ENCODE measurements at places on chromosomes 3 and 15.

- no peak for DNase-seq
Observed at GRCh38 chr15:100101426-100102089, 240.2 kb downstream of the ADAMTS17 start.

GRCh38 chr3:96970211-96970610 lies 155.8 kb downstream of the EPHA6 start:
- no peak for DNase-seq

- no peak for DNase-seq
Observed at GRCh38 chr3:120350401-120350941, 1.3 kb upstream of the LRRC58 start.

- no peak for DNase-seq
Observed at GRCh38 chr3:52182196-52182595, 15.8 kb upstream of the ALAS1 start.

DNA sequence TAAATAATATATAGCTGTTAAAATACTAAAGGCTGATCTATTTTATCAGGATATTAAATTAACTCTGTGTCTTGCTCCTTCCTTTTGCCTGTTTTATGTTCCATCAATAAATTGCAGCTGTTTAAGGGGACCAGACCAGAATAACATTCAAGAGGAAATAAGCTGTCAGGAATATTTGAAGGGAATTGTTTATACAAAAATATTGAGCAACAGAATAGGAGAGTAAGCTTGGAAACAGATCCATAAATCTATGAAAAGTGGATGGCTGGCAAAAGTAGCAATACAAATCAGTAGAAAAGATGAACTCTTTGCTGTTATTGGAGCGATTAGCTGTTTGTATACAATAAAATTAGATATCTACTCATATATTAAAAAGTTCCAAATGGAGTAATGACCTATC lies 36.2 kb upstream of the PLSCR2 start:
- DNase-seq: no peak

DNA sequence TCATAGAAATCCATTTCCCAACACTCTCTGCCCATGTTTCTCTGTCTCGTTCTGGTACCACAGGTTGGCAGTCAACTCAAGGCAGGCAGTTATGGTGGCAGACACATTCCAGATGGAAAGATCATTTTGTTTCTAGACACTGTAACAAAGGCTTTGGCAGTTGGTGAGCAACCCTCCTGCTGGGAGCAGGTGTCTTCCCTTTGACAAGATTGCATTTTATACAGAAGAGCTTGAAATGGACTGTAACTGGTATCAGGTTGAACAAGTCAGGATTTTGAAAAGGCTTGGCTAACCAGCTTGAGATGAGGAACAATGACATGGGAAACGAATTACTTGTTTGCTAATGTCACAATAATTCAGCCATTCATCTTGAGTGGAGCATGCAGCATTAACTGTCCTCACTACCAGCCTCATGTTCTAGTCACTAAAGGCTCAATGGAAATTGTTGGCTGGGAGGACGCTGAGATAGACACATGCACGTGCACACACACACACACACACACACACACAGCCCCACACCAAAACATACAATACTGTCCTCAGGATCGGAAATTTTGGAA lies 170.0 kb downstream of the SEMA6D start:
- DNase-seq: no peak

- DNase-seq: no peak
Observed at GRCh38 chr3:120457827-120458226, 7.0 kb upstream of the FSTL1 start.

DNA sequence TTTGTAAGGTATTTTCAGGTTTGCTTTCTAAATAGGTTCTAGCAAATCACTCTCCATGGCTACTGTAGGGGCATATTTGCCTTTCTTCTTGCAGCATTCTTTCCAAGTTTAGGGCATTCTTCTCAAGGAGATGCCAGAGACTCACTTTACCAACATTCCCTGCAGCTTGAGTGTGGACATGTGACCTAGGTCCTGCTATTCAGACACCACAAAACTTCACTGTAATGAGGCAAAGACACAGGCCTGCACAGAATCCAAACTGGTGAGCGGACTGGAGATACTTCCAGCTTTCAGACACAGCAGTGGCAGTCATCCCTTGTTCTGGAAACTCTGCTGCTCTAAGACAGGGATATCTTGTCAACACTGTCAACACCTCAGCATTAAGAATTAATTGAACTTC lies 146.4 kb upstream of the PFN2 start:
- DNase-seq: no peak

Measured in SIG-M5 (cell line).